NCI-H1105 (cell line): ENCODE measurements at places on chromosomes 11 and 22.
A peak's percentile ranks its signal among the peaks of the same experiment; 100 is the strongest.

GRCh38 chr11:32062540-32062939, 28.3 kb upstream of the RCN1 start:
- no peak for DNase-seq

- DNase-seq, result no peak
These were observed 7.6 kb upstream of the EXPH5 start for GRCh38 chr11:108601150-108601549.

GRCh38 chr22:27283714-27284113, 517.8 kb downstream of the MN1 start:
- DNase-seq, result no peak

DNA sequence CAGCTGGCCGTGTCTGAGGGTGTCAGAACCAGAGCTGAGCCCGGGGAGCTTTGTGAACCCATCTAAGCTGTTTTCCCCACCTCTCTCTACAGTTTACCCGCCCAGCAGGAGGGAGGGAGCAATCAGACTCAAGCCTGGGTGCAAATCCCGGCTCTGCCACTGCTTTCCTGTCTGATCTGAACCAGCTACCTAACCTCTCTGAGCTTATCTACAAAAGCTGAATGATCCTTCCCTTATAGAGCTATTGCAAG, 252 bp downstream of the APOL2 start:
- no peak for DNase-seq

DNA sequence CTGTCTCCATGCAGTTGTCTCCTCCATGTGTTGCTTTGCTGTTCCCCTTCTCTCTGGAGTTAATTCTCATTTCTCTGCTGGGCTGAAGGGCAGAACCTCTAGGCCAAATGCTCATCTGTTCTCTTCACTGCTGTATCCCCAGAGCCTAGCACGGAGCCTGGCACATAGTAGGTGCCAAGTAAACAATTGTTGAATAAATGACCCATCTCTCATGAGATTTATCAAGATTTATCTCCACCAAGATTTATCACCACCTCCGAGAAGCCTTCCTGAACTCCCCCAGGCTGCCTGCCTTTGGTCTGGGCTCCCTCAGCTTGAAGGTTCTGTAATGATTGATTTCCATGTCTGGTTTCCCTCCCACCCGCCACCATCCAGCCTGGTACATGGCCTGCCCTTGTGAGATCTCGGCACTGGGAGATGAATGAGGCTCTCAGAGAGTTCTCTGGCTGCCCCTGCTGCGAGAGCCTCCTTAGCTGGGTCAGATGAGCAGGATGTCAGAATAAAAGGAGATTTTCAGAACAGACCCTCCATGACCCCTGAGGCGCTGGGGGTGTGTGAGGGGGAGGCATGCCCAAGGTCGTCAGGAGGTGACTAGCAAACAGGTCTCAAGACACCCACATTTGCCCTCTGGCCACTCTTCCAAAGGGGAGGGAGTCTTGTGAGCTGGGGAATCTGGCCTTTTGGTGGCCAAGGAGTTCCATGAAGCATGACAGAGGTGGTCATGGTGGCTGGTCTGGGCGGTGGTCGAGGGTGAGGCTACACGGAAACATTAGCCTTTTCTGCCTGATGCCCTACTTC, 2.4 kb upstream of the GDPD5 start:
- no peak for DNase-seq

DNA sequence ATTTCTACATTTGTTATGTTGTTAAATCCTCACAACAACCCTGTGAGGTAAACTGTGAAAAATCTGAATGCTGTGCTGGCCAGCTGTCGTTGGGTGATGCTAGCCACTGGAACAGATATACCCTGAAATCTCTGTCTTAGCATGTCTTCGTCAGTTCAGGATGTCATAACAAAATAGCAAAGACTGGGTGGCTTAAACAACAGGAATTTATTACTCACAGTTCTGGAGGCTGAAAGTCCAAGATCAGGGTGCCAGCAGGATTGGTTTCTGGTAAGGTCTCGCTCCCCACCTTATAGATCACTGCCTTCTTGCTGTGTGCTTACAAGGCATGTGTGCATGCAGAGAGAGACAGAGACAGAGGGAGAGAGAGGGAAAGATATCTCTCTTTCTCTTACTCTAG, 211.7 kb downstream of the C11orf91 start:
- DNase-seq, result no peak

DNA sequence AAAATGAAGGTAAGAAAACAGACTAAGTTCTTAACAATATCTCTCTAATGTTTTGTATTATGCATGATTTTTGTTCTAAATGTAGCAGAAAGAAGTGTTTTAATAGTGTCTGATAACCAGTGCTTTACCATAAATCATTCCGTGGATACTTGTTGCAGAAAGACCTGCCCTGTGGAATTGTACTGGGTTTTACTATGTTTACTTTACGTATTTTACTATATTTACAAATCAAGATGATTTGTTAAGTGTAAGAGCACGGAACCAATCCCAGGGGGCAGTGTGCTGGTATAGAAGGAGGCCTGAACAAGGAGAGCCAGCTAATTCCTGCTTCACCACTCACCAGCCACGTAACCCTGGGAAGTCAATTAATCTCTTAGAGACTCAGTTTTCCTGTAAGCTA, 1.4 kb downstream of the HTR3B start:
- no peak for DNase-seq

- DNase-seq, result no peak
These were observed 23.5 kb downstream of the TBRG1 start for GRCh38 chr11:124646148-124646547.

GRCh38 chr11:12172493-12173013, 62.2 kb downstream of the MICAL2 start:
- DNase-seq, result no peak

GRCh38 chr11:12775955-12776354, 101.7 kb downstream of the TEAD1 start:
- no peak for DNase-seq

DNA sequence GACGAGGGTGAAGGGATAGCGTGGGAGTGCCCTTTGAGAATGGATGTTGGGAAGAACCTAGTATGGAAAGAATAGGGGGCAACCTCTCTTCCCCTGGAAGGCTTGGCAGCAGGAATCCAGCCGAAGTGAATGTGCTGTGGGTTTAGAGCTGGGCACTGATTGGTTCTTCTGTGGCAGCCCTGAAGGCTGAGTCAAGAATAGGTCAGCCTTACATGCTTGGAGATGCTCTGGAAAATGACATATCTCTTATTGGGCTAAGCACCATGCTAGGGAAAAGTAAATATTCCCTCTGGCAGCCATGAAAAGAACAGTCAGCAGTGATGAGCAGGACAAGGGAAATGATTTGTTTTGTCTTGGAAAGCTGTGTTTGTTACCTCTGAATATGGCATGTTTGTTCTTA, 149.5 kb downstream of the COMMD9 start:
- DNase-seq, result no peak

DNA sequence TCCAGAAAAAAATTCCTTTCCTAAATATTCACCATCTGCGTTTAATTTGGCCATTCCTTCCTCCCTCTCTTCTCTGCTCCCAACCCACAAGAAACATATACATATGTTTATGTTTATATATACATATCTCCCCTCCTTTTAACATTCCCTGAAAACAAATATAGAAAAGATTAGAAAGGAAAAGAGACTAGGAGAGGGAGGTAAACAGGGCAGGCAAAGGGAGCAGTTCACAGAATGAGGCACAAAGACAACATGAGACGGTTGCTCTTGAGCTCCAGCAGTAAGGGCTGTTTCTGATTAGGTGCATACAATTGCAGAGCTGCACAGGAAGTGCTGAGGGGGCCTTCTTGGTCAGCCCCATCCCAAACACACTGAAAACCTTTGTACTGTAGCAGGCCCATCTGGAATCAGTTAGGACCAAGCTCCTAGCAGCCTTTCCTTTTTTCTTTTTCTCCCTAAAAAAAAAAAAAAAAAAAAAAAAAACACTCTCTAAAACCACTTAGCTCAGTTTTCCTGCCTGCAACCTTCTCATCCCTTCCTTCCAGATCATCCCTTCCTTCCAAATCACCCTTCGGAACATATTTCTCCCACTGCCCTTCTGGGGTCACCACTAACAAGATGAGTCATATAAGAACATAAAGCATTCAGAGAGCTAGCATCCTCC, 57.0 kb downstream of the RBFOX2 start:
- DNase-seq, result no peak

GRCh38 chr11:73159297-73159696, 17.2 kb upstream of the FCHSD2 start:
- DNase-seq, result no peak

- DNase-seq, result no peak
These were observed 8.8 kb upstream of the ST14 start for GRCh38 chr11:130150790-130151189.

DNA sequence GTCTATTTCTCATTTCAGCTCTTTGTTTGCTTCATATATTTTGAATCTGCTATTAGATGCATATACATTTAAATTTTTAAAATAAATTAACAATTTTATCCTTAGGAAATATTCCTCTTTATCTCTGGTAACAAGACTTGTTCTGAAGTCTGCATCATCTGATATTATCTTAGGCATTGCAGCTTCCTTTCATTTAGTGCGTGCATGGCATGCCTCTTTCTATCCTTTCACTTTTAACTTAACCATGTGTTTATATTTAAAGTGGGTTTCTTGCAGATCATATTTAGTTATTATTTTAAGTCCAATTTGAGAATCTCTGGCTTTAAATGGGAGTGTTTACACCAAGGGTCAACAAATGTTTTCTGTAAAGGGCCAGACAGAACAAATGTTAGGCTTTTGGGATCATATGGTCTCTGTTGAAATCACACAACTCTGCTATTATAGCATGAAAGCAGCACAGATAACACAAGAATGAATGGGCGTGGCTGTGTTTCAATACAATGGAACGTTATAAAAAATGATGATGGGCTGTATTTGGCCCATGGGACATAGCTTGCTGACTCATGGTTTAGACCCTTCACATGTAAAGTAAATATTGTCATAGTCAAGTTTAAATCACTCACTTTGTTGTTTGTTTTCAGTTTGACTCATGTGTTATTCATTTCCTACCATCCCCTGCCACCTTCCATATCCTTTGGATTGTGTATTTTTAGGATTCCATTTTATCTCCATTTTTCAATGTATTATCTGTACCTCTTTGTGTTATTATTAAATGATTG, 83.9 kb upstream of the SNX19 start:
- no peak for DNase-seq

- no peak for DNase-seq
These were observed 6.3 kb downstream of the EHF start for GRCh38 chr11:34627197-34627596.

GRCh38 chr11:126358763-126359160, 3.3 kb downstream of the ST3GAL4 start:
- no peak for DNase-seq

DNA sequence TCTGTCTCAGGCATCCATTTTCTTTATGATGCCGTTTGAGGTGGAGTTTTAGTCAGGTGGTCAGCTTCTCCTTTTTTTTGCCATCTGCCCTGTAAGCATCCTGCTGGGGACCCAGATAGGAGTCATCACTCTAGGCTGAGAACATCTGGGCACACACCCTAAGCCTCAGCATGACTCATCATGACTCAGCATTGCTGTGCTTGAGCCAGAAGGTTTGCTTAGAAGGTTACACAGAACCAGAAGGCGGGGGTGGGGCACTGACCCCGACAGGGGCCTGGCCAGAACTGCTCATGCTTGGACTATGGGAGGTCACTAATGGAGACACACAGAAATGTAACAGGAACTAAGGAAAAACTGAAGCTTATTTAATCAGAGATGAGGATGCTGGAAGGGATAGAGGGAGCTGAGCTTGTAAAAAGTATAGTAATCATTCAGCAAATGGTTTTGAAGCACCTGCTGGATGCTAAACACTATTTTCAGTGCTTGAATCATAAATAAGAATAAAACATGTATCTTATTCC, 10.9 kb upstream of the HBE1 start:
- DNase-seq, result no peak

DNA sequence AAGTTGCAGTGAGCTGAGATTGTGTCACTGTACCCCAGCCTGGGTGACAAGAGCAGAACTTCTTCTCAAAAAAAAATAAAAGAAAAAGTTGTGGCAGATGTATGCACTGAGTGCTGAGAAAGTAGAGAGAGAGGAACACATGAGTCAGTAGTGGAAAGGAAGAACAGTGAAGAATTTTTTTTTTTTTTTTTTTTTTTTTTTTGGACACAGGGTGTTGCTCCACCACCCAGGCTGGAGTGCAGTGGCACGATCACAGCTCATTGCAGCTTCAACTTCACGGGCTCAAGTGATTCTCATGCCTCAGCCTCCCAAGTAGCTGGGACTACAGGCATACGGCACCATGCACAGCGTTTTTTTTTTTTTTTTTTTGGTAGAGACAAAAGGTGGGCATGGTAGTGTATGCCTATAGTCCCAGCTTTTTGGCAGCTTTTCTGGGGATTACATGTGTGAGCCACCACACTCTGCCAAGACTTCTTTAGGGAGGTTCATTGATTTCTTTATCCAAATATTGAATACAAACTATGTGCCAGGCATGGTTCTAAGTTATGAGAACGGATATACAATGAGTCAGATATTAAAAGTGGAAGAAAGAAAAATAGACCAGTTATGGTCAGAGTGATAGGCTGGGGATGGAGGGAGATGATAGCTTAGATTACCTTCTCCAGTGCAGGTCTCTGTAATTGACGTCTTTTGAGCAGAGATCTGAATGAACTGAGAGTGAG, 62.0 kb downstream of the YAP1 start:
- no peak for DNase-seq

GRCh38 chr22:49512487-49513165, 315.0 kb downstream of the BRD1 start:
- DNase-seq, result peak; percentile 32

GRCh38 chr11:64084951-64085710, 49.4 kb downstream of the FLRT1 start:
- DNase-seq, result no peak

- DNase-seq, result no peak
These were observed 7.2 kb upstream of the UCP3 start for GRCh38 chr11:74015919-74016684.

- peak; percentile 4 for DNase-seq
These were observed 49.3 kb downstream of the AHNAK start for GRCh38 chr11:62497132-62497801.

DNA sequence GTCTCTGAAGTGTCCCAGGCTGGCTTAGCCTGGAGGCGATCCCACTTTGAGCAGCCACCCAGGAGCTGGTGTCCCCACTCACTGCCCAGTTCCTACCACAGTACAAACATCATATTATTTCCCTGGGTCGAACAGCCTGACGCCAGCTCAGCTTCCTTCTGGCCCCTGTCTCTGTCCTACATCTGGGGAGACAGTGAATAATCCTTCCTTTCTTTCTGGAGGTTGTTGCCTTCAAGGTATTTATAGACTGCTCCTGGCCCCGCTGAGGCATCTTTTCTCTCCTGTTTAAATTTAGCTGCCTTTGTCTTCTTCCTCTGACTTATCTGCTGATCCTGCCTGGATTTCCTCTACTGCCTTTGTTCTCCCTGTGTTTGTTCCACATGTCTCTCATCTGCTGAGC, 56.8 kb upstream of the LRRC55 start:
- DNase-seq, result no peak
